ENCODE measurements at places on chromosomes 4 and X.

GRCh38 chr4:78592088-78592783 lies 40.7 kb downstream of the ANXA3 start:
- DNase-seq: peak; percentile 37

GRCh38 chr4:146063143-146063542 lies 112.4 kb upstream of the LSM6 start:
- DNase-seq: no peak

DNA sequence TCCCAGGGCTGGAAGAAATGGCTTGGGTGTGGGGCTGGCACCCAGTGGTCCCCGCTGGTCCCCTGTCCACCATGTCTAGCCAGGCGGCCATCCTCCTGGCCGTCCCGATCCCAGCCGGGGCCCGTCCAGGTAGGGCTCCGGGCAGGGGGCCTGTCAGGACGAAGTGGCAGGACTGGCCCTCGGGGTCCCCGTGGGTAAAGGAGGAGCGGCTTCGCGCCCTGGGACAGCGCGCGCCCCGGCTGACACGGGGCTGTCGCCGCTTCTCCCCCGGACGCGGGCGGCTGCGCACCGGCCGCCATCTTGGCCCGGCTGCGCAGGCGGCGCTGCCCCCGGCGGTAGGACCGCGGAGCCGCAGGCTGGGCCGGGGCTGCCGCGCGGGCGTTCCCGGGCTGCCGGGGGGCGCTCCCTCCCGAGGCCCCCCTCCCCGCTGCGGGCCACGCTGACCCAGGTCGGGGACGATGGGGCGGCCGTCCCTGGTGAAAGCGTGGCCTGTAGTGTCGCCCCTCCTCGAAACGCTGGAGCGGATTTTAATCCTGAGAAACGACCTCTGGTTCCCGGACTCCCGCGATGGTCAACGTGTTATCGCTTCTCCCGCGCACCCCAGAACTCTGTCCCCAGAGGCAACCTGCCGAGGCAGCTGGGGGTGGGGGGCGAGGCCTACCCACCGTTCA lies 60.4 kb upstream of the BCOR start:
- peak; percentile 43 for DNase-seq

GRCh38 chr4:75484190-75484589 lies 30.0 kb downstream of the RCHY1 start:
- no peak for DNase-seq

GRCh38 chr4:155615081-155615887 lies 51.4 kb upstream of the GUCY1A1 start:
- no peak for DNase-seq

GRCh38 chrX:80879143-80879542 lies 69.5 kb upstream of the BRWD3 start:
- DNase-seq: peak; percentile 47

GRCh38 chr4:106266201-106266600 lies 49.8 kb downstream of the TBCK start:
- DNase-seq: no peak

DNA sequence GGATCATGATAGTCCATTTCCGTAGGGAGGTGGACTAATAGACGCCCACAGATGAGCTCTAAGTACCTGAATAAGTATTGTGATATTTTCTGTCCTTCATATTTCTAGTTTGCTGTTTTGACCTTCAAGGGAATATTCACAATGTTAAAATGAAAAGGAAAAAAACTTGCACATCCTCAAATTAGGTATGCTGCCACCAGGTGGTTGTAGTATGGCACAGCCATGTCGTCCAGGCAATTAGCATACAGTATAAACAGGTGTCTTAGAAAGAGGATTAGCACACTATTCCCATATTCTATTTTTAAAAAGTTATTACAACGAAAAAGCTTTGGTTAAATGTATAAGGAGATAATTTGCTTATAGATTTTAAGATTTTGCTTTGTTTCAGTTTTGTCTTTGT lies 802.0 kb downstream of the RPA4 start:
- DNase-seq: peak; percentile 12

GRCh38 chrX:103630171-103630511 lies 1.4 kb downstream of the TCEAL1 start:
- DNase-seq: no peak

GRCh38 chrX:24229976-24230375 lies 80.4 kb downstream of the ZFX start:
- no peak for DNase-seq

DNA sequence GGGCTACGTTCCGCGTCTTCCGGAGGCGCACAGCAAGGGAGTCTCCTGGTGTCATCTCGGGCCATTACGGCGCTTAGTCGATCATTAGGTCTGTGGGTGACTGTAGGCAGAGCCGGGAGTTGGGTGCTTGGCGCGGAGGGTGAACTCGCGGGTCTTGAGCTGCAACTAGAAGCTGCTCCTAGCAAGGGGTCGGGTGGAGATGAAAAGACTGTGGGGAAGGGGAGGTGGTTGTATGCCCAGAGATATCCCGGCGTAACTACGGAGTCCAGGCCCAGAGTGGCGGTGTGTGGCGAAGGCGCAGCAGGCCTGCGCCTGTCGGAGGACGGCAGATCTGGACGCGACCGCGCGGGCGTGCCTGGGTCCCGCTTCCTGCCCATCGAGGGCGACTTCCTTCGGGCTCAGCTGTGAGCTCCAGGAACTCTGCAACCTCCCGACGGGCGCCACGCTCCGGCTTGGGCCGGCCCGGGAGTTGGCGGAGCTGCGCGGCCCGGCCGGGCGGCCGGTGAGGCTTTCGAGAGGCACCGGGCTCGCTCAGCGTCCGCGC lies 2.7 kb upstream of the NKX3-2 start:
- no peak for DNase-seq

GRCh38 chrX:97199501-97199900 lies 315.8 kb downstream of the RPA4 start:
- DNase-seq: no peak
